Stimulated activated CD4-positive, alpha-beta T cell treated with anti-CD3 and anti-CD28 coated beads, TNF-alpha, amount 100 ng/mL, for 4 hours (primary cell): ENCODE measurements at places on chromosomes 7 and 10.

DNA sequence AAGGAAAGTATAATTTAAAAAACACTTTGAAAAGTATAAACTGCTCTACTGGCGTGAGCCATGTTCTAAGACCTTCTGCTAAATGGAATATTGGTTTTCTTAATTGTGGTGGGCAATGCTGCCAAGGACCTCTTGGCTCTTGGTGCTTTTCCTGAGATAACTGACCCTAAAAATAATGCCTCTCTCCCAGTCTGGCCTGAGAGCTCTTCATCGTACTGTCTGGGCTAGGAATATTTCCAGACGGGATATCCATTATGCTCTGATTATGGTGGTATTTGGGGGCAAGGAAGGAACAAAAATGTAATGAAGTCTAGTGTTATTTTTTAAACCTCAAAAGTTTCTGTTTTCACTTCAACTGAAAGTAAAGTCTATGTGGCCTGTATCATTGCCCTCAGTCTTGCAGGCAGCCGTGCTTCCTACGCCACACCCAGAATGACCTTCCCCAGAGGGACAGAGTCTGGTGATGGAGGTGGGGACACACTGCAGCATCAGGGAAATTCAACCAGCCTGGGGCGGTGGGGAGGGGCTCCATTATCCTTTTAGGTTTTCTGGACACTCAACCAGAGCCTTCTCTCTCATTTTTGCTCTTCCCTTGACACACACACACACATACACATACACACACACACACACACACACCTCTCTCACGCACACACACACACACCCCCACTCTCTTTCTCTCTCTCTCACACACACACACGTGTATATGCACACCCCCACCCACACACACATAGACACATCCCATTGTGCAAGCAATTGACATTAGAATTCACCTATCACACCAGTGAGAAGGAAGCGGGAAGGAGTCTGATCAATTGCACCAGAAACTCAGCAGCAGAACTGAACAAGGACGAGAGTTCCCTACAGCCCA is 99.6 kb downstream of the LRRC18 start:
- no peak for DNase-seq

DNA sequence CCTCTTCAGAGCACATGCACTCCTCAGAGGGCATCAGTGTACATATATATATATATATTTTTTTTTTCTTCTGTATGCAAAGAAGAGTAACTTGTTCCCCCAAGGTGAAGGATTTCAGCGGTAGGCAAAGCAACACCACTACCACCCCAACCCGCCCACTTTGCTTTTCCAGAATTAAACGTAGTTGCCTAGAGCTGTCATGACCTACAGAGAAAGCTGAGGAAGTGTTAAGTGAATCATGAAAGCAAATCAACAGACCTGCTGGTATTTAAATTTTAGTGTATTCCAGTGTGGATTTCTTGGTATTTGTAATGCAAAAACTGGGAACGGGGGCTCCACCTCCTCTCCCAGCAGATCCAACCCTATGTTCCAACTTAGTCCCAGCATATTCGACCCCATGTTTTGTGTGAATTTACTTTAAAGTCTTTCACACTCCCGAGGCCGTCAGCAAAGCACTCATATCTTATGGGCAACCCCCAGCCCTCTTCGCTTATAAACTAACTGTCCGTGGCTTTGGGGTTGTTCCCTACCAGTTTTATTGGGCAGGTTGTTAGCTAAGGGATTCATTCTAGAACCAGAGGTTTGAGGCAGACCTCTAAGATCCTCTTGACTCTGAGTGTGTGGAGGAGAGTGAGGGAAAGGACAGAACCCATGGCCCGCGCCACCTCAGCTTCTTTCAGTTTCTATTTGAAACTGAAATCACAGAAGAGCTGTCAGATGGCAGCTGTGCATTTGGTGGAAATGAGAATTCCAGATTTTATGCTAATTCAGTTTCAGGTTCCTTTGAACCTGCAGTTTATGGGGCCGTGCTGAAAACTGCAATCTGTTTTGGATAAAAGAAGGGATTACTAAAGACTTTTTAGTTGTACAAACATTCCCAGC is 450.2 kb upstream of the GALNT17 start:
- DNase-seq, result no peak

- no peak for DNase-seq
Measured at GRCh38 chr7:25521236-25521635, 292.9 kb upstream of the NPVF start.

DNA sequence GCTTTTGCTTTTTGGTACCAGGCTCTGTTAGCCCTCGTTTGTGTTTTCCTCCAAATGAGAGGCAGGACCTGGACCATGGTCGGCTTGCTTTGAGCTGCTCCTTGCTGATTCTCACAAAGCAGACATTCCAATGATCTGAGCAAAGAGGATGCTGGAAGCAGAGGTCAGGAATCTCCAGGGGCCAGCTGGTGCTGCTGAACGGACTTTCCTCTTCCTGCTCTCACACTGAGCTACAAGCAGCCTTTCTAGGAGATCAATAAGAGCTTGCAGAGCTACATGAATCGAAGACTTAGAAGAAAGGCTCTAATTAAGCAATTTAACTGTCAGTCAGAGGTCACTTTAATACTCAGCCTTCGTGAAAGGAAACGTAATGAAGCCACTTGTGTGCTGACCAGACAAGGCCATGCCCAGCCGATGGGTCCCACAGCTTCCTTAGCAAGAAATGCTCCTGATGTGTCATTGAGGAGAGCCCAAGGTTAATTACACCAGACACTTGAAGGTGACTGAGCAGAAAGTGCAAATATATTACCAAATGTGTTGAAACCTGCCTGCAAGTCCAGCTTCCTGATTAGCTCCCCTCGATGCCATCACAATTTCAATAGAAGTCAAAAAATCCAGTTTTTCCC is 151.3 kb upstream of the RSU1 start:
- DNase-seq, result no peak

GRCh38 chr10:5564537-5565204 is 39.9 kb downstream of the CALML3 start:
- no peak for DNase-seq

- no peak for DNase-seq
Measured at GRCh38 chr7:126696256-126697038, 556.3 kb downstream of the GRM8 start.

DNA sequence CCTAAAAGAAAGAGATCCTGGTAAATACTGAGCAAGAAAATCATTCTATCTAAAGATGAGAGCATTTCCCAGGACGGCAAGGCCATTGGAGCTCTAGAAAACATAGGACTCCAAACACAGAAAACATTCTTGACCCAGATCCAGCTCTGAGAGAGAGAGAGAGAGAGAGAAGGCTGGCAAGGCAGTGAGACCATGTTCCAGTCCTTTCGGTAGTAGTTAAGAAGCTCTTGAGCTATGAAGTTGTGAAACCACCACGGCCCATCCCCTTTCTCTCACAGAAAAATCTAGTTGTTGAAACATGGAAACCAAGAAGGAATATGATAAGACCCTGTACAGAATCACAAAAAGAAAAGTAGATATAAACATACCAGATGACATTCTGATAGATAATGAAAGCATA is 212.4 kb upstream of the NPSR1 start:
- DNase-seq, result no peak

DNA sequence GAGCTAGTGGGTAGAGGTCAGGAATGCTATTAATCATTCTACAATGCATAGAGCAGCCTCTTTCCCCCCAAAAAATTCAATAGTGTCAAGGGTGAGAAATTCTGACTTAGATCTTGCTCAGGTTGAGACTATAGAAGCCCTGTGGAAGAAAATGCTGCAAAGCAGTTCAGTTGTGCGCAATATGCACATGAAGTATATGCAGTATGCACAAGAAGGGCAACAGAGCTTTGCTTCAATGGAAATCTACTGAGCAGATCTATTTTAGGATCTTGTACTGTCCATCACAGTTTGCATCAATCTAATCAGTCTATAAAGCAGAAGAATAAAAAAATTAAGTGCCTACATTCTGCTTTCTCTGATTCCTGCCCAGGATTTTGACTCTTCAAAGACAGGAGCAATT is 225.8 kb upstream of the STEAP1 start:
- no peak for DNase-seq
